ENCODE measurements at places on chromosomes 2 and 18. TPM values are rescaled to one million over a fixed set of nuclear protein-coding genes. Genes with fewer than 3 reads are reported as not detected.

GRCh38 chr2:44769349-44770011, 172.0 kb upstream of the SIX3 start:
- no peaks in the 10 kb centered on the region for H3K27me3 ChIP-seq
- no peaks in the 10 kb centered on the region for H3K36me3 ChIP-seq
- H3K4me1 ChIP-seq = no peaks in the 10 kb centered on the region
- no peak for DNase-seq
- H3K27ac ChIP-seq = no peak overlapping the region
- H3K4me3 ChIP-seq = no peak overlapping the region

GRCh38 chr2:142037066-142037465, 93.8 kb downstream of the LRP1B start:
- H3K36me3 ChIP-seq = no peaks in the 10 kb centered on the region
- no peak overlapping the region for H3K27ac ChIP-seq
- no peaks in the 10 kb centered on the region for H3K4me1 ChIP-seq
- H3K27me3 ChIP-seq = no peaks in the 10 kb centered on the region
- DNase-seq = no peak

- no peak overlapping the region for H3K27ac ChIP-seq
- no peak for DNase-seq
- no peaks in the 10 kb centered on the region for H3K36me3 ChIP-seq
- H3K4me3 ChIP-seq = no peak overlapping the region
These were observed 192.2 kb downstream of the ZFP36L2 start for GRCh38 chr2:43034242-43034619.

GRCh38 chr2:24870440-24870839, 49.6 kb downstream of the ADCY3 start:
- H3K4me3 ChIP-seq = no peak overlapping the region
- H3K36me3 ChIP-seq = peaks cover 10% of the 10 kb centered on the region
- no peaks in the 10 kb centered on the region for H3K4me1 ChIP-seq
- H3K27me3 ChIP-seq = no peaks in the 10 kb centered on the region
- H3K27ac ChIP-seq = no peak overlapping the region
- DNase-seq = no peak

GRCh38 chr2:42882756-42883155, 90.4 kb upstream of the HAAO start:
- H3K27ac ChIP-seq = no peak overlapping the region
- no peak for DNase-seq
- H3K27me3 ChIP-seq = no peaks in the 10 kb centered on the region
- no peaks in the 10 kb centered on the region for H3K36me3 ChIP-seq

DNA sequence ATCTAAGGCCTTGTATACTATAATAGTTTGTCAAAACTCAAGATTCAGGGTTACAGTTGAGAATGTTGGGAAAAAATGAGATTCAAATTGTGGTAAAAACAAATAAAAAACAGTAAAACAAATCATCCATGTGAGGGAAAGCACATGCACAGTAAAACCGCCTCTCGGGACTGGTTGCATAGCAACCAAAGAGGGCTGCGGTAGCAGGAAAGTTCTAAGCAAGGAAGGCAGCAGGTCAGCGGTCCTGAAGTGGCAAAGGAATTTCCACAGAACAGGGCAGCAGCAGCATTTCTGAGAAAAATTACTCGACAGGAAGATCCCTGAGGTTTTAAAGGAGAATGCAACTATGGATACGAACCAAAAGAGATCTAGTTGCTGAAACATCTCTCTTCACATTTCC, 93.7 kb downstream of the DYNAP start:
- H3K27me3 ChIP-seq = peaks cover 2% of the 10 kb centered on the region
- no peak overlapping the region for H3K27ac ChIP-seq
- no peaks in the 10 kb centered on the region for H3K4me1 ChIP-seq
- DNase-seq = no peak

Gene LOXL3
- total RNA-seq = 1.1 TPM

Gene EML6
- 0.59 TPM for total RNA-seq

Gene MPP4
- total RNA-seq = not detected

Gene PASK
- total RNA-seq = 160 TPM

Gene SETBP1
- 1.6 TPM for total RNA-seq

Gene DYNAP
- total RNA-seq = not detected

Gene ABCB11
- not detected for total RNA-seq

Gene STPG4
- total RNA-seq = 0.32 TPM

Gene OTOF
- total RNA-seq = 2.3 TPM

Gene MRPL53
- 57.2 TPM for total RNA-seq

Gene SLC5A7
- not detected for total RNA-seq

Data from CD4-positive, CD25-positive, alpha-beta regulatory T cell (primary cell).